ENCODE measurements at places on chromosomes 6 and 20. TPM values are rescaled to one million over a fixed set of nuclear protein-coding genes. Genes with fewer than 3 reads are reported as not detected.

Gene ACOT8
- 22.3 TPM for total RNA-seq

Gene LRP11
- total RNA-seq, result 42.0 TPM

Gene TRIM40
- not detected for total RNA-seq

Gene DPPA5
- total RNA-seq, result not detected

Gene RBM24
- 1.4 TPM for total RNA-seq

Gene PROKR2
- not detected for total RNA-seq

Gene HSPA12B
- 0.04 TPM for total RNA-seq

Gene PBOV1
- total RNA-seq, result not detected

Gene RUNX2
- 4.2 TPM for total RNA-seq
